ENCODE measurements at places on chromosomes 7 and 10. TPM values are rescaled to one million over a fixed set of nuclear protein-coding genes. Genes with fewer than 3 reads are reported as not detected.

DNA sequence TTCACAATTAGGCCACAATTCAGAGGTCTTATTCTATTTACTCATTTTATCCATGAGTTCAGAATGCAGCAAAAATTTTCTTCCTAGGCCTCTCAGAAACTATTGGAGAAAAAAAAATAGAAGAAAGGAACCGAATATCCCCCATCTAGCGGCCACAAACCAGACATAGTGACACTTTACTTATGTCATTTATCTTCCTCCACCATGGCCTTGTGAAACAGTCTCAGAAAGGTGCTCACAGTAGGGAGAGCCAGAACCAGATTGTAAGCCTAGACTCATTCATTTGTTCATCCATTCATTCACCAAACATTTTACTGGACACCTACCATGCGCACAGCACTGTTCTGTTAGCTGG lies 16.0 kb downstream of the CREB3L2 start:
- H3K27me3 ChIP-seq: no peaks in the 10 kb centered on the region
- peaks cover 77% of the 10 kb centered on the region for H3K4me1 ChIP-seq
- H3K4me3 ChIP-seq: no peak overlapping the region
- no peaks in the 10 kb centered on the region for H3K36me3 ChIP-seq
- H3K27ac ChIP-seq: peak overlapping the region; percentile 20

DNA sequence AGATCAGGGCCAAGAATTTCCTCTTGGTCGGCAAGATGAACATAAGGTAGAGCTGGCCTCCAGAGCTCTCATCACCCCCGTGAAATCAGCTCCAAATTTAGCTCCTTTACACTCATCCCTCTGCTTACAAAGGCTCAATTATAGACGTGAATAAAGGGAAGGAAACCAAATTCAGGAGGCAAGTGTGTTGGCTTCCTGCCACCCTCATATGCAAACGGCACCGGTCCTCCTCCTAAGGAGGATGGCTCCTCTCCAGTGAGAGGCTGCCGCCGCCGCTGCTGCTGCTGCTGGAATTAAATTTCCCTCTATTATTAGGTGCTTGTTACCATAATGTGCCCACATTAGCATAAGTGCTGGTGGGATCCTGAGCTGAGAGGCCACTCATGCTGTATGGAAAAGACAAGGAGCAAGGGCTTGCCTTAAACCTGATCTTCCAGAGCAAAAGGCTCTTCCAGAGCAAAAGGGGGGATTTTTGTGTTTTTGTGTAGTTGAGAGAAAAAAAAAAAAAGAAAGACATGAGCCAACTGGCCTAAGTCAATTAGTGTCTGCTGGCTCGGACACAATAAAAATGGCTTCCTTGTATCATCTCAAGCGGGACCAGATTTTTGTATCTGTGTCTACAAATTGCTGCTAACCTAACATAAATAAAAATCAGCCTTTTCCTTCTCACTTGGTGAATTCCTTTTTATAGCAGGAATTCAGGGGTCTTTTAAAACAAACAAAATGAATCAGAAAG lies 68.4 kb downstream of the CDHR3 start:
- no peak overlapping the region for H3K27ac ChIP-seq
- no peaks in the 10 kb centered on the region for H3K4me1 ChIP-seq
- no peak overlapping the region for H3K4me3 ChIP-seq
- DNase-seq: no peak
- no peaks in the 10 kb centered on the region for H3K27me3 ChIP-seq
- H3K36me3 ChIP-seq: no peaks in the 10 kb centered on the region

- no peaks in the 10 kb centered on the region for H3K36me3 ChIP-seq
- no peaks in the 10 kb centered on the region for H3K4me1 ChIP-seq
- H3K27me3 ChIP-seq: no peaks in the 10 kb centered on the region
- H3K4me3 ChIP-seq: no peak overlapping the region
Measured at GRCh38 chr10:36630267-36630666, 495.1 kb upstream of the ANKRD30A start.

DNA sequence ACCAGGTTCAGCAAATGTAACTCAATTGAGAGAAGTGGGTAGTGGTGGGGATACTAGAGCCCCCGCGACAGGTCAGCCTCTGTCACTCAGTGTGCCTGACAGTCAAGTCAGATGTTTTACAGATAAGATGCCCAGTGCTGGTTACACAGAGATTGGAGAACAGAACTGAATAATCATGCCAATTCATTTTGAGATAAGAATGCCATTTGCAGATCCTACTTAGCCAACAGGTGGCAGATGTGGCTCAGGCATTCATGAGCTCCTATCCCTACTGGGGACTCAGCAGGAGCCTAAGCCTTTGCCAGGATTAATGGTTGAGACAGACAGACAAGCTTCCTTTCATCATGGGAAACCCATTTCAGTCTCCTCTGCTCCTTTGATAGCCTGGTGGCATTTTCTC lies 137.8 kb downstream of the MAPK8 start:
- no peak overlapping the region for H3K27ac ChIP-seq
- no peaks in the 10 kb centered on the region for H3K4me1 ChIP-seq
- H3K36me3 ChIP-seq: no peaks in the 10 kb centered on the region

- no peaks in the 10 kb centered on the region for H3K36me3 ChIP-seq
- DNase-seq: no peak
- no peak overlapping the region for H3K27ac ChIP-seq
- no peak overlapping the region for H3K4me3 ChIP-seq
- peaks cover 16% of the 10 kb centered on the region for H3K4me1 ChIP-seq
Measured at GRCh38 chr7:51230723-51231122, 85.9 kb downstream of the COBL start.

The ATOH7 gene
- not detected for total RNA-seq

The MMRN2 gene
- total RNA-seq: 86.3 TPM

The COBL gene
- total RNA-seq: 29.2 TPM

DNA sequence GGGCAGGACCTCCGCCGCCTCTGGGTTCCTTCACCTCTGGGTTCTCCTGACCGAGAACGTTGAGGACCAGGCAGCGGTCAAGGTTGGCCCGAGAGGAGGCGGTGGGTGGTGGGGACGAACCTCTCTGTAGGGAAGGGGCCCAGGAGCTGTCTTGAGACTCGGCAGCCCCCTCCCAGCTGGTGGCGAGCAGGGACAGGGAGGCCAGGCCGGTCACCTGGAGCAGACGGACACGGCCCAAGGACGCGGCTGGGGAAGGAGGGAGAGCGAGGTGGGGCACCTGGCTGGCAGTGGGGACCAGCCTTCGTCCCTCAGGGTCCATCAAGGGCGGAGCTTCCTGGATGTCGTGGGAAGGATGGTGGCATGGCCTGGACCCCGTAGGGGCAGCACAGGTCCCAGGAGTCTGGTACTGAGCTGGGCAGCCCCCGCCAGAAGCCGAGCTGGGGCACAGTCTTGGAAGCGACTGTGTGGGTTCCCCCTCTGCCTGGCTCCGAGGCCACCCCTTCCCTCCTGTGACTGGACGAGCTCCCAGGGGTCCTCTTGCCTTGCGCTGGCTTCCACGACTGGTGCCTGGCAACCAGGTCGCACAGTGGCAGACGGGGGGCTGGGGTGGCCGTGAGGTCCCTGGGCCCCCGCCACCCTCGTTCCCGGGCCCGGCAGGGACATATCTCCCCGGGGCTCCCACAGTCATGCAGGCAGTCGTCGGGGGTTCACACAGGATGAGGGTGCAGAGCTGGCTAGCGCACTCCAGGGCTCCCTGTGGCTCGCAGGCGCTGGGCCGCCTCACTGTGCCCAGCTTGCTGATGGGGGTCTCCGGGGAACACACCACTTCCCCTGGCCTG lies 89.9 kb downstream of the DNAJB6 start:
- no peaks in the 10 kb centered on the region for H3K36me3 ChIP-seq
- H3K4me3 ChIP-seq: no peak overlapping the region
- H3K27me3 ChIP-seq: no peaks in the 10 kb centered on the region
- DNase-seq: no peak
- peaks cover 4% of the 10 kb centered on the region for H3K4me1 ChIP-seq
- H3K27ac ChIP-seq: no peak overlapping the region

The PDK4 gene
- total RNA-seq: 156 TPM

DNA sequence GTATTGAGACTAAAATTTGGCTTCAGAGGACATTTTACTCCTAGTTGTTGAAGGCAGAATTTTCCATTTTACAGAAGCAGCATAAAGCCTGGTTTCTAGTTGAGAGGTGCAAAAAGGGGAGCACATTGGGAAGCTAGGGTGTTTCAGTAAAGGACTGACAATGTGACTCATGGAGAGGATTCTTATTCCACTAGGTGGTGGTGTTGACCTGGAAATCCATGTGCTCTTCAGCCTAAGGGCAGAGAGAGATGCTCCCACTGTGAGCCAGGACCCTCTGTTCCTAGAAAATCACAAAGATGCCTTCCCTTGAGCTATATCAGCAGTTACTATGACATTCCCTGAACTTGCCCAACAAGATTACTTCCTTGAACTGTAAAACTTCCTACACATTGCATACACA lies 687.8 kb downstream of the IPMK start:
- H3K4me3 ChIP-seq: no peak overlapping the region
- DNase-seq: no peak
- H3K27me3 ChIP-seq: no peaks in the 10 kb centered on the region
- H3K27ac ChIP-seq: no peak overlapping the region

GRCh38 chr7:121853307-121853706 lies 19.7 kb upstream of the PTPRZ1 start:
- no peaks in the 10 kb centered on the region for H3K36me3 ChIP-seq
- no peaks in the 10 kb centered on the region for H3K27me3 ChIP-seq
- no peaks in the 10 kb centered on the region for H3K4me1 ChIP-seq
- no peak overlapping the region for H3K27ac ChIP-seq
- no peak for DNase-seq

The LIPJ gene
- not detected for total RNA-seq

DNA sequence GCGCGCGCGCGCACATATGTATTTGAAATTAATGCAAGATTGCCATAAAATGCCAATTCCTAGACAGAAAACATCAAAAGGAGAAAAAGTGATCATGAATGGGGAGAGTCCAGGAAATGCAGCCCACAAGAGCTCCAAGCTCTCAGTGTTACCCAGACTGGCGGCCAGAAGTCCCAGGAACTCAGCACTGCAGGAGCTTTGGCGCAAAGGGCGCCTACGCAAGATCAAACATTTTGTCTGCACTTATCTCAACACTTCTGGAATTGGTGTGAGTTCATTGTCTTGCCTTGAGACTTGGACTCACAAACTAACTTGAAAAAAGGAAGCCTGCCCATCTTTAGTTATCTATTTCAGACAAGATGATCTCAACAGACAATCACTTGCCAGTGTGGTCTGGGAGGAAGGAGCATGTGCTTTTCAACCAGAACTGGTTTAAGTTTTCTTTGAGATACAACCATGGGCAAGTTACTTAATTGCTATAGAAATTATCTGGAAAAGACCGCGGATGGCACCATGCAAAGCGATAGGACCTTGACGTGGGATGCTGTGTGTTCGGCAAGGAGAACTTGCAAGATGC lies 77.2 kb downstream of the KIAA1549 start:
- H3K27me3 ChIP-seq: no peaks in the 10 kb centered on the region
- no peak overlapping the region for H3K4me3 ChIP-seq
- no peaks in the 10 kb centered on the region for H3K36me3 ChIP-seq

DNA sequence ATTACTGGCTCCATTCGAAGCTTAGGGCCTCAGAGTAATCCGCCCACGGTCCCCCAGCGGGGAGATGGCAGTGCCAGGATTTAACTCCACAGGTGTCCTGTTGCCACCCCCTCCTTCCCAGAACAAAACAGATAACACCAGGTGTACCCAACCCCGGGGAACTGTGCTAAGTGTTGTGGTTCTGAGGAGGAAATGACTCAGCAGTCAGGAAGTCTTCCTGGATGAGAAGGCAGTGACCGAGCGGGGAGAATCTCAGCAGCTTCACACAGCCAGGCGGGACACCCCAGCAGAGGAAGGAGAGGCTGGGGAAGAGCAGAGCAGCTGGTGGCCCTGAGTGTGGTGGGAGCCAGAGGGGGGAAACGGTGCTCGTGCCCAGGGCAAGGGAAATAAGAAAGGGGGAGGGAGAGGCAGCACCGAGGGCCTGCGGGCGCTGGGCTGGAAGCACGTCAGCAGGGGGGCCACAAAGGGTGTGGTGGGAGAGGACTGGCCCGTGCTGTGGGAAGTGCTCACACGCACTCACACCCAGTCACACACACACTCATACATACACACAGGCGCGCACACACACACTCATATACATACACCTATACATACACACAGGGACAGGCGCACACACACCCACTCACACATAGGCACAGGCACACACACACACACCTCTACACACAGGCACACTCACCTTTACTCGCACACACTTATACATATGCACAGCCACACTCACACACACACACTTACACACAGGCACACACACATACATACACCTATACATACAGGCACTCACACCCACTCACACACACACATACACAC lies 59.8 kb upstream of the CHST15 start:
- no peak overlapping the region for H3K4me3 ChIP-seq
- H3K4me1 ChIP-seq: peaks cover 37% of the 10 kb centered on the region
- no peaks in the 10 kb centered on the region for H3K36me3 ChIP-seq
- H3K27me3 ChIP-seq: no peaks in the 10 kb centered on the region

DNA sequence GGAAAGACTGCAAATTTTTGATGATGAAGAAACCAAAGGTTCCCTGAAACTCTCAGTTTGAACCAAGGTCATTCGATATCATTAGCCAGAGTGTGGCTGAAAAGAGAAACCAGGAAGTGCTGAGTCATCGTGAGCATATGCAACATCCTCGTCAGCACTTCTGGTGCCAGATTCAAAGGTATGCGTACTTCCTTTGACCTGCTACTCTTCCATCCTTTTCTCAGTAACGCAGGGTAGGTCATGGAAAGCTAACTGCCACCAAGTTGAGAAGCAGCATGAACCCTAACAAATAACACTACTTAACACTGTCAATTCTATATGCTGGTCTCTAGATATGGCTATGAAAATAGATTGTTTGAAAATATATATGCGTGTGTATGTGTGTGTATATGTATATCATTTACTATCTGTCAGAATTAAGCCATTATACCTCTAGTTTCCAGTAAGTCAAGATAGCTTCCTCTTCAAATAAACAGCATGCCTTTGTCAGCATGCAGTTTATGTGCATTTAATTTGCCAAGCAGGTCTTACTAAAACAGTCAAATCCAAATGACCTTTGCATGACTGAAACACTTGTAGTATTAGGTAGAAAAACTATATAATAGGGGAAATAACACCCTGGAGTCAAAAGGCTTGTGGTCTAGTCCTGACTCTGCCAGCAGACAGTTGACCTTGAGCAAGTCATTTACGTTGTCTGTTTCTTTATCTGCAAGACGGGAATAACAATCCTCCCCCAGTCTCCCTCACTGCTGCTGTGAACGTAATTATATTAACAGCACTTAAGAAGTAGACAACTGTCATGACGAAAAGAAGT lies 26.4 kb downstream of the CDK6 start:
- no peaks in the 10 kb centered on the region for H3K36me3 ChIP-seq
- peaks cover 11% of the 10 kb centered on the region for H3K4me1 ChIP-seq
- no peak for DNase-seq
- H3K4me3 ChIP-seq: peak overlapping the region; percentile 9

GRCh38 chr10:26621889-26622711 lies 75.4 kb upstream of the PDSS1 start:
- H3K4me3 ChIP-seq: peak overlapping the region; percentile 51
- H3K27ac ChIP-seq: peak overlapping the region; percentile 81
- H3K36me3 ChIP-seq: no peaks in the 10 kb centered on the region
- DNase-seq: peak; percentile 84

- H3K4me1 ChIP-seq: peaks cover 28% of the 10 kb centered on the region
- H3K27me3 ChIP-seq: peaks cover 25% of the 10 kb centered on the region
- peak overlapping the region; percentile 55 for H3K27ac ChIP-seq
Measured at GRCh38 chr10:7412237-7412927, 1.5 kb upstream of the SFMBT2 start.

- DNase-seq: peak; percentile 63
- H3K36me3 ChIP-seq: no peaks in the 10 kb centered on the region
- no peak overlapping the region for H3K27ac ChIP-seq
Measured at GRCh38 chr10:5557799-5558771, 33.3 kb downstream of the CALML3 start.

- no peak overlapping the region for H3K27ac ChIP-seq
- no peak for DNase-seq
- H3K4me1 ChIP-seq: no peaks in the 10 kb centered on the region
- no peaks in the 10 kb centered on the region for H3K27me3 ChIP-seq
- H3K36me3 ChIP-seq: no peaks in the 10 kb centered on the region
Measured at GRCh38 chr10:13189961-13190360, 28.6 kb downstream of the MCM10 start.

All from upper lobe of right lung (tissue), 1 donor.